ENCODE measurements at places on chromosomes 12 and 14.

- DNase-seq = no peak
Measured at GRCh38 chr14:102316338-102316742, 3.2 kb upstream of the ZNF839 start.

DNA sequence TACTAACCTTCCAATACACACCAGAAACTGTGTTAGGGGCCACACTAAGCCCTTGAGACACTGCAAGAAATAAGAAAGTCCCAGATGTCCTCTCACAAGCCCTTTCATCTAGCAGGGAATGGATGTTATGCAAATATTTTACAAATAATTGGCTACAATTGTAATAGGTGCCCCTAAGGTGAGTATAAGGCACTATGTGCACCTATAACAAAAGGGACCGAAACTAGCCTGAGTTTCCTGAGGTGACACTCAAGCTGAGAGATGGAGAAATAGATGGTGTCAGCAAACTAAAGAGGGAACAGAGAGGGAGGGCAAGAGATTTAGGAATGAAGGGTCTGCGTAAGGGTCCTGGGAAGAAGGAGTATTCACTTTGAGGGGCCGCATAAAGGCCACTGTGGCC lies 212.6 kb downstream of the TTC8 start:
- no peak for DNase-seq

DNA sequence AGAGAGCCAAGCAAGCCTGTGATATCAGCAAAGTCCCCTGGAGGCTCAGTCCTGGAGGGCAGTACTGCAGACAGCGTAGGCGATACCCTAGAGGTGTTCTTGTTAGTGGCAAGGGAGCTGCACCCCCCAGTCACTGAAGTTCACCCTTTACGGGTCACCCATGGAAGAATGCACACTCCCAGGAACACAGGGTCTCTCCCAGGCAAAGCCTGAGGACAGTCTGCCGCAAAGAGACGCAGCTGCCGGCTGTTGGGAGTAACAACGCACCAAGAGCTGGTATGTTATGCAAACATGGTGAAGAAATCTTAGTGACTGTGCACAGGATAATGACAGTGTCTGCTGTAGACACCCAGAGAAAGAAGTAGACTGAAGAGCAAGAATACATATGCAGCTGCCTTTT lies 43.5 kb upstream of the NOS1 start:
- DNase-seq = no peak

DNA sequence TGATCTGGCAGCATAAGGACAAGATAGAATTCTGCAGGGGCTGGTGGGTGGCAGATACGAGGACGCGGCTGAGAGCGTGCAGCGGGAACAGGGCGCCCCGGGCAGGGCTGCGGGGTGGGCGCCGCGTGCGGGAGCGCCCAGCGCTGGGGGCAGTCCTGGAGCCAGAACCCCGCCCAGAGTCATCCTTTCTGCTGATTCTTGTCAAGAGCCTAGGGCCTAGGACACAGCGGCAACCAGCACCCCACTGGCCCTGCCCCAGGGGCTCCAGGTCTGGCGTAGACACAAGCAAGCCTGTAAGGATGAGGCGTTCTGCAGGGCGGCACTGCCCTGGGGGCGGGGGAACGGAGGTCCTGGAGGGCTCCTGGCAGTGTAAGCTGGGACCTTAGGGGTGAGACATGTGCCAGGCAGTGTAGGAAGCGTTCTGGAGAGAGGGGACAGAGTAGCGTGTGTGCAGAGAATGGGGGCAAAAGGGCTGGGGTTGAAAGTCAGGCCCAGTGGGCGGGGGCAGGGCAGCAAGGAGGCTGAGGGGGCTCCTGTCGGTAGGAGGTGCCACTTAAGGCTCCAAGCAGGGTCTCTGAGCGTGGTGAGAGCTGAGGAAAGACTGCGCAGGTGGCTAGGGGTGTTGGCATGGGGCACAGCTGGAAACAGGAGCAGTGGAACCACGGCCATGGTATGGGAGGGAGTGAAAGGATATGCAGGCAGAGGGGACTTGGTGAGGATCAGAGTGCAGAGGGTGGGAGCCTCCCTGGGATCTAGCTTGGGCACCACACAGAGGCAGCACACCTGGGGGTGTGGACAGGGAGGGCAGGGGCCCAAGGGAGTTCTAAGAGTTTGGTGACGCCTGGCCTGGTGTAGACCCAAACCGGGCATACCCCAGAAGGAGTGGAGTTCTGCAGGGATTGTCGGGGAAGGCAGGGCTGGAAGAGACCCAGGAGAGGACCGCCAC lies 845 bp upstream of the AHNAK2 start:
- no peak for DNase-seq

DNA sequence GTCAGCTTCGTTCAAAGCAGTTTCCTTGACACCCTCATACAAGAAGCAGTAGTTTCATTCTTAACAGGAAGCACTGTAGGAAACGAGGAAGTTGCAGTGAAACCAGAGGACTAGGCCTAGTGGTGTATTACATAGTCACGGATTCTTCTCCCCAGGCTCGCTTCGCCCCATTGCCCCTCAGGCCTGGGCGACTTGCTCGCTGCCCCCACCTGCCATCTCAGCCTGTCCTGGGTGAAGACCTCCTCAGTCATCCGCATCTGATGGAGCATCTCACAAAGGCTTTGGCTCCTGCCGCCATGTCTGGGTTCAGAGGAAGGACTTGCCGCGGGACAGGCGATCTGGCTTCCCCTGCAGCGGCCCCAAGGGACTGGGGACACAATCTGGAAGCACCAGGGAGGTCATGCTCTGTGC lies 93.5 kb downstream of the LMNTD1 start:
- DNase-seq = no peak

- DNase-seq = no peak
Measured at GRCh38 chr12:19110221-19110940, 19.2 kb upstream of the PLEKHA5 start.

DNA sequence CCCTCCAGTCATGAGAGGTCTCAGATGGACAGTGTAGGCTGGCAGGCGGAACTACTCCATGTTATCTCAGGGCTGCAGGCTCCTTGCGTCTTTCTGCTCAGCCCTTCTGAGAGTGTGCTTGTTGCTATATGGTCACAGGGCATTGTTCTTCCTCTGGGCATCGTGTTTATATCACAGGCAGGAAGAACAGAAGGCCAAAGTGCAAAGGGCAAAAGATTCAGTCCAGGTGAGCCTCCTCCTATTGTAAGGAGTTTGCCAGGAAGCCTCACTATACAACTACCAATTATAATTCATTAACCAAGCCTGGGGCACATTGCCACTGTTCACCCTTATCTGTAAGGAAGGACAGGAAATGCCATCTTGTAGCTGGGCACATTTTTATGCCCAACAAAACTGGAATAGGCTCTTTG lies 195.5 kb upstream of the KITLG start:
- no peak for DNase-seq

DNA sequence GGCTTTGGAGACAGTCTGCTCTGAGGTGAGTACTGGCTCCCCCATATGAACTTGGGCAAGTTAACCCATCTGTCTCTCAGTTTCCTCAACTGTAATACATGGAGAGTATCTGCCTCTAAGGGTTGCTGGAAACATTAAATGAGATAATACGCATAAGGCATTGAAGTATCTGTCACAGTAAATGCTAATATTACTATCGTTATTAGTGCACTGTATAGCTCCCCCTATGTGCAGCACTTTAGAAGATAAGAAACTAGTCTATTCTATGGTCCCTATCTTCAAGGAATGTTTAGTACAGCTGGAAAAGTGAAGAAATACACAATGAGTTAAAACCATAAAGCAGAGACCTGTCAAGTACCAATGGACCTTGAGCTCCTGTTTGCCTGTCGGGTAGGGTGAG lies 51.7 kb upstream of the CFL2 start:
- DNase-seq = no peak

- no peak for DNase-seq
Measured at GRCh38 chr14:35161231-35161630, 38.9 kb downstream of the PRORP start.

DNA sequence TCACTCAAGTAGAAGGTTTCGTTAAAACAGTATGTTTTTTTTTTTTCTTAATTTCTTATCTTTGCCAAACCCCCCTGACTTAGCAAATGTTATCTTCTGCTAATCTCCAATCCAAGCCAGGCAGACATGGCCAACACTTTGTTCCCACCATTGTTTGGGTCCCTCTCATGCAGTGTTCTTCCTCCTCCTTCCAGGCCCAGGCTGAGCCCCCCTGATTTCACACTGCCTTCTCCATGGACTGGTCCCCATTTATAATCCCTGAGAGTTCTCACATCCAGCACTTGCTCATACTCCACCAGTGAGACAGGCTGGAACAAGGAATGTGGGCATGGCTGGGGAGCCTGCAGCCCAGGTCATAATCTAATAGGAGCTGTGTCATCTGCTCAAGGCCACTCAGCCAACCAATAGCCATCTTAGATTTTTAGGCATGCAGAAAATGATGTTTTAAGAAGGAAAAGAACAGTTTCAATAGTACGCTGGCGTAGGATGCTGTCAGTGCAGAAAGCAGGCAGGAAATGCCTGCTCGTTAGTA lies 238.4 kb upstream of the CCDC196 start:
- no peak for DNase-seq

DNA sequence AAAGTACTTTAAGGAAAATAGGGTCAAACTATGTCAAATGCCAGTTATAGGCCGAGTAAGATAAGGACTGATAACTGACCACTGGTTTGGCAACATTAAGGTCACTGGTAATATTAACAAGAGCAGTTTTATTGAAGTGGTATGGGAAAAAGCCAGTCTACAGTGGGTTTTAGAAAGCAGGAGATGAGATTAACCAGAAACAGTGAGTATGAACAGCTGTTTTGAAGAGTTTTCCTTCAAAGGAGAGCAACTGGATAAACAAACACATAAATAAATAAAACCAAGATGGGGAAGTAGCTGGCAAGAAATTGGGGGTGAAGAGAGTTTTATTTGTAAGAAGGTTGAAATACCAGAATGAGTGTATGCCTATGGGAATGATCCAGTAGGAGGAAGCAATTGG lies 30.3 kb downstream of the KITLG start:
- DNase-seq = no peak

DNA sequence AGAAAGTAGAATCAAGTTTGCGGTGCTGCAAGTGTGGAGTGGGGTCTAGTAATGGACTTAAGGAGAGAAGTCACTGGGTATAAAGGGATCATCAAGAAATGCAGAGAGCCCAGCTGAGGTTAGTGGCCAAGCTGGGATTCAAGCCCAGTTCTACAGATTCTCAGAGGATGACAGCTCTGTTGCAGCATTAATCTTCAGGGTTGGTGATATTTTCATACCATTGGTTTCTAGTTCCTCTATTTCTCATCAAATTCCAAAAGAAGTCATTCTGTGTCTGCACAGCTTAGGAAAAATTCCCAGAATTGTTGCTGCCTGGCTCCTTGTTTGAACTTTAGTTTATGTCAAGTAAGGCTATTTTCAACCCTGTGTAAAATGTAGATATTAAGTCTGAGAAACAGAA lies 169.5 kb upstream of the NTF3 start:
- no peak for DNase-seq

- no peak for DNase-seq
Measured at GRCh38 chr14:59038746-59039145, 149.7 kb upstream of the DAAM1 start.

- DNase-seq = no peak
Measured at GRCh38 chr12:68345763-68346162, 13.6 kb upstream of the MDM1 start.

GRCh38 chr14:19771895-19772430 lies 1.3 kb upstream of the OR4M1 start:
- DNase-seq = no peak

DNA sequence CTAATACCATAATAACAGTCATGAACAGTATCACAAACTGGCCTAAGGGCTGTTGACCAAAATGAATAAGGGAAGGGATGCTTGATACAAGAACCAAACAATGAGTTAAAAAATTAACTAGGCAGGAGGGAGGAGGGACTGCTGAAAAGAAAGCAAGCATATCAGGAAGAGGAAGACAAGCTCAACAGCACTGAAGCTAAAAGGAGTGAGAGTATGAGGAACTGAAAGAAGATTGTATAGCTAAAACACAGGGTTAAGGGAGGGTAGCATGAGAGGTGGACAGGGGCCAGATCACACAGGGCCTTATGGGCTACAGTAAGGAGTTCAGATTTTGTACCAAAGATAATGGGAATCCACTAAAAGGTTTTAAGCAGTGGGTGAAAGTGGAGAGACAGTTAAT lies 34.1 kb downstream of the ITGA7 start:
- no peak for DNase-seq

DNA sequence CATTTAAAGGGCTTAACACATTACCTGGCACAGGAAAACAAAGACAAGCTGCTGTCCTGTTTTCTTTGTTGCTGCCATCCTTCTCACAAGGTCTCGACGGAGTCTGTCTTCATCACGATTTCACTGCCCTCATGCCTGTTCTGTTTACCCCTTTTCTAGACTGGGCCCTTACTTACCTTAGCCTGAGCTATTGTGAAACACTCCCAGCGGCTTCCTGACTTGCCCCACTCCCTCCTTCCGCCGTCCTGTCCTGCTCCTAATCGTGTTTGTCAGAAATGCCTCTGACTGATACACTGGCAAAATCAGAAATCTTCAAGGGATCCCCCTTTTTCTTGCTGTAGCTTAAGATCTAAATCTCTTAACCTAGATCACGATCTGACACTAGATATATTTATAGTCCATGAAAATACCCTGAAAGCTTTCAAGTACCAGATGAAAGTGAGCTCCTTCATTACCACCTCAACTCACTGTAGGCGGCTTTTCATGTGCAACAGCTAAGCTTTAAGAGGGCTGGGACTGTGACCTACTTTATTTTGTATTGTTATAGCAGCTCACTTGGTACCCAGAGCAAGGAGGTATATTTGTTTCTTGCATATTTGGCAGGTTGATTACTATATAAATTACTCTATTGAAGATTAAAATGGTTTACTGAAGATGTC lies 32.1 kb downstream of the TECPR2 start:
- DNase-seq = no peak

- DNase-seq = no peak
Measured at GRCh38 chr12:46402451-46402850, 29.9 kb upstream of the SLC38A2 start.

GRCh38 chr12:47032644-47033043 lies 46.8 kb upstream of the PCED1B start:
- no peak for DNase-seq

DNA sequence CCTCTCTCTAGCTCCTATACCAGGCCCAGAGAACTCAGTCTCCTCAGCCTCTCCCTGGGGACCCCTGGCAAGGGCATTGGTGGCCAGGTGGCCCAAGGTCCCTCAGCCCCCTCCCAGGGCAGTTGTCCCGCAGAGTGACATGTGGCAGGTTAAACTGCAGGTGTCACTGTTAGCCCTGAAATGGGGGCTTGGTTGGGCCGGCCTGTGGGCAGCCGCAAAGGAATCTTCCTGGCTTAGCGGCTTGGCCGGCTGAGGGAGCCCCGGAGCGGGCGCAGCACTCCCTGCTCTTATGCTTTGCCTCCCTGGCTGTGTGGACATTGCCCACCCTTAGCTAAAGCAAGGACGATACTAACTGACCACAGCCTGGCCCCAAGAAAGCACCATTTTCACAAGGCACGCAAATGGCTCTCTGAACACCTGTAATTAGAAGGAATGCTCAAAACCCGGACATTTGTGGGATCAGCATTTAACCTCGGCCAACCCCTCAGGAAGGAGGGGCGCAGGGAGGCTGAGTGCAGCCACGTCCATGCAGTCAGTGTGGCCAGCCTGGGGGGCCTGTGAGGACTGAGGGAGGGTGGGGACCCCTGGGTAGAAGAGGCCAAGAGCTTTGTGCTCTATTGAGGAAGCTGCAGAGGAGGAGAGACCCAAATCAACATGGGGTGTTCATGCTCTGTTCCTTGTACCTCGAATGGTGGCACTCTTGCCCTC lies 82.2 kb downstream of the PAPOLA start:
- no peak for DNase-seq

All from central memory CD8-positive, alpha-beta T cell (primary cell).